ENCODE measurements at places on chromosomes 2 and 18.

- no peak for DNase-seq
Measured at GRCh38 chr18:21741562-21742314, 1.1 kb downstream of the MIB1 start.

- DNase-seq = no peak
Measured at GRCh38 chr2:216752855-216753505, 57.6 kb upstream of the IGFBP5 start.

DNA sequence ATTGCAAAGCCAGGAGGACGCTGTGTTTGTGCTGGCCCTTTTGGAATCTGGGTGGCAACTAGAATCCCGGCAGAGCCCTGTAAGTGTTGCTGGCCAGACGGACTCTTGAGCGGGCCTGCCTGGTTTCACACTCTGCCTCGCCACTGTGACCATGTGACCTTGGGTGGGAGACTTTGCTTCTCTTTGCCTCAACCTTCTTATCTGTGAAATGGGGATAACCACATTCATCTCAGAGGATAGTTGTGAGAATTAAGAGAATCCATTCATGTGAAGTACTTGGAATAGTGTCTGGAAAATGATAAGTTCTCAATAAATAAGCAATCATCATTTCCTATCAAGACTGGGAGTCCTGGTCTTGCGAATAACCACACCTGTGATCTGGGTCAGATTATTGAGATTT, 105.6 kb downstream of the LIPG start:
- DNase-seq = no peak

DNA sequence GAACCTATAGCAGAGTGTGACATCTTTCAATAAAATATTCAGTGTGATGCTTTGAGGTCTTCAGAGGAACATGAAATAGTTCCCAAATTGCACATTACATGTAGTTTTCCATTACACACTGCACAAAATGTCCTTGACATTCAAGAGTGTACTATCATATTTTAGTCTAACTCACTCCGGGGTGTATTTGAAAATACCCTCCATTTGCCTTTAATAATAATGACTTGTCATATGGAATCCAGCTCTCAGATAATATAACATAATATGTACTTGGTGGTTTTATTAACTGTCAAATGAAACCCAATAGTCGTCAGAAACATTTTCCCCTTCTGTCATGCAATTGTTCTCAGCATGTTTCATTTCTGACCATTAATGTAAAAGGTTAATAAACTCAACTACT, 176.7 kb upstream of the CDH19 start:
- no peak for DNase-seq

DNA sequence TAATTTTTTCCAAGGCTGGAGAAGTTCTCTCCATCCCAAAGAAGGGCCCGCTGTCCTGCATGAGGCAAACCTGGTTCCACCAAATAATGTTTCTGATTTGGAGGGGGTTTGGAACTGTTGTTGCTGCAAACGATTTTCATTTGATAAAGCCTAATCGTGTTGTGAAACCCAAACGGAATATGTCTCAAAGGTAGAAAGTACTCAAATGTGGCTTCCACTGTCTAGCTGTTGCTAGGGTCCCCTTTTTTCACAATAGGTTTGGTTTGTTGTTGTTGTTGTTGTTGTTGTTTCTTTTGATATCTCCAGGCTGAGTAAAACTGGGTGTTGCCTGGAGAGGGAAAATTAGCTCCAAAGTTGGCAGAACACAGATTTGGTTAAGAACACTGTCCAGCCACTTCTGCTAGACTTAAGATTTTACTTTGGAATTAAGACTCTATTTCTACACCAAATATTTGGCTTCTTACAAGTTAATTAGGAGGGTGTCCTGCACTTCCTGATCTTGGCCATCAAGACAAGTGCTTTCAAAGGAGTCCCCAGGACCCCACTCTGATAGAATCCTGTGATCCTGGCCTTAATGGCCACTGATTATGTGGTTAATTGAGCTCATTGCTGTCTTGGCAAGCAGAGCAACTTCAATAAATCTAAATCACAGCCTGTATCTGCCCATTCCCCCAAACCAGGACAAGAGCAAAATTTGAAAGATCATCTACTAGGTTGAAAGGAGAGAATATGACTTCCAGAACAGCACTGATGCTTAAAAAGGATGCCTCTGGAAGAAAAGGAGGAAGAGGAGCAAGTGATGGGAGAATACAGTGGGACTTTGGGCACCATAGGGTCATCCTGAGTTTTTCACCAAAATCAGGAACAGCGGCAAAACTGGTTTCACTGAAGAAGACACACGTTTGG, 3.3 kb upstream of the HOXD13 start:
- DNase-seq = no peak

GRCh38 chr2:181036848-181037603, 56.6 kb downstream of the UBE2E3 start:
- DNase-seq = no peak

DNA sequence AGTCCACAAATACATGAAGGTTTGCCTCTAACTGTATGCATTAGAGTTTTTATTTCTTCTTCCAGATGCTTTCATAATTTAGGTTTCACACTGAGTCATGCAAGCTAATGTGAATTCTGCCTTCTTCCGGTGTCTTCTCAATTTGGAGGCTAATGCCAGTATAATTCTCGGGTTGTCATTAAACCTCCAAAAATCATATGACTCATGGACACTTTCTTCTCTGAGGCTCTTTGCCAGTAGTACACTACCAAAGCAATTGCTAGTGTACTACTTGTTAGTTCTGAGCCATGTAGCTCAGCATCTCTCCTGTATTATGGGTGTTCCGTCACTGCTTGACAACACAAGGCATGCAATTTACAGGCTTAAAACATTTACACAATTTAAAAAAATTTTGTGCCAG, 137.1 kb downstream of the VWC2L start:
- DNase-seq = no peak

DNA sequence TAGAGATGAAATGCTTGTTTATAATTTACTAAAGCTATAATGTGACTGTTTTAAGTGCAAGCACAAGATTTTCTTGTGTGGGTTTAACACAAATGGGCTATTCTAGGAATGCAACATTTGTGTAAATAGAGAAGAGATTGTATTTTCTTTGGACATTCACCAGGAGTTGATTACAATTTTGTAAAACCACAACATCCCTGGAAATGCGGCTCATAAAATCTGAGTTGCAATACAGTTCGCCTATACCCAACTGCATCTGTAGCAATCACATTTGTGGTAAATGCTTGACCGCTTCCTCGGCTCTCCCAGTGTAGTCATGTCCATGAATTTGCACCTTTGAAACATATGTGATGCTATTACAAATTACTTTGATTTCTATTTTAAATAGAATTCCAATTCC, 348.7 kb upstream of the CDH20 start:
- no peak for DNase-seq

- peak; percentile 31 for DNase-seq
Measured at GRCh38 chr2:237876061-237876526, 16.7 kb downstream of the RAMP1 start.

DNA sequence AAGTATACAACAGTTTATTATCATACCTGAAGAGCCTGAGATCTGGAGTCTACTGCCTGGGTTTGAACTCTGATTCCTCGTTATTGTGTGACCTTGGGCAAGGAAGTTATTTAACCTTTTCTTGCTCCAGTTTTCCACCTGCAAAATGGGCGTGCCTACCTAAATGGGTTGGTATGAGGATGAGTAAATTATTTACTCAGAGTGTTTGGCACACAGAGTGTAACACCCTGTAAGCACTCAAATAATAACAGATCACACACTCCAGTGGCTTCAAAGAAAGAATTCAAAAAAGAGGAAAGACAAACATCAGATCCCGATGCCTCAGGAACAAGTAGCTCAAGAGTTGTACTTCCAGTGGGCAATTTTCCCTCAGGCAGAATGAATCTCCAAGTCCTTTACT, 2.4 kb downstream of the SRD5A2 start:
- no peak for DNase-seq

DNA sequence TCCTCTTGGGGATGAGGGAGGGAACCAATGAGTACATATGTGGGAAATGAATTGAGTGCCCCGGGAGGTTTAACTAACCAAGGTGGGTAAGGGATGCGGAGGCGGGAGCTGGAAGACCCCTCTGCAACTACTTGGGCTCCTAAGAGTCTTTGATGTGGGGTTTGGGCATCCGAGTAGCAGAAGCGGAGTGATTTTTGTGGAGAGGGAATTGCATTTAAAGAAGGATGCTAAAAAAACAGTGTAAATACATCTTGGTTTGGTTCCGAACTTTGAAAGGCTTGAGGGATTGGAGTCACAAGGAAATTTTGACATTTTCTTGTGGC, 215.7 kb downstream of the MCFD2 start:
- DNase-seq = no peak

GRCh38 chr2:70062270-70062669, 25.0 kb upstream of the PCBP1 start:
- no peak for DNase-seq

DNA sequence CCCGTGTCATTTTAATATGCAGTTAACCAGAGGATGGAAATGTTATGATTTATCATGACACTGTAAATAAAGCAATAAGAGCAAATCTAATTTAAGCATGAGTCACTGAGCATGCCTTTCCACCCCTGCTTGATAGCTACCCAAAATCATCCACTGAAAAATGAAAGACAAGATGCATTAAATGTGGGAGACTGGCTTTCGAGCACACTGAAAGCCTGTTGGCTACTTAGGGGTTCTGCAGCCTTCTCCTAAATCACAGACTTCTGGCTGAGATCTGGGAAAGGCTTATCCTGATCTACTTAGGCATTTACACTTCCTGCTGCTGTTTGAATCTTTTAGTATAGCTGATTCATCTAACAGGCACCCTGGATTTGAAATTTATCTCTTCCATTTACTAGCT, 778.3 kb upstream of the CDH7 start:
- DNase-seq = no peak

GRCh38 chr2:230042195-230042594, 26.5 kb downstream of the SLC16A14 start:
- DNase-seq = no peak

DNA sequence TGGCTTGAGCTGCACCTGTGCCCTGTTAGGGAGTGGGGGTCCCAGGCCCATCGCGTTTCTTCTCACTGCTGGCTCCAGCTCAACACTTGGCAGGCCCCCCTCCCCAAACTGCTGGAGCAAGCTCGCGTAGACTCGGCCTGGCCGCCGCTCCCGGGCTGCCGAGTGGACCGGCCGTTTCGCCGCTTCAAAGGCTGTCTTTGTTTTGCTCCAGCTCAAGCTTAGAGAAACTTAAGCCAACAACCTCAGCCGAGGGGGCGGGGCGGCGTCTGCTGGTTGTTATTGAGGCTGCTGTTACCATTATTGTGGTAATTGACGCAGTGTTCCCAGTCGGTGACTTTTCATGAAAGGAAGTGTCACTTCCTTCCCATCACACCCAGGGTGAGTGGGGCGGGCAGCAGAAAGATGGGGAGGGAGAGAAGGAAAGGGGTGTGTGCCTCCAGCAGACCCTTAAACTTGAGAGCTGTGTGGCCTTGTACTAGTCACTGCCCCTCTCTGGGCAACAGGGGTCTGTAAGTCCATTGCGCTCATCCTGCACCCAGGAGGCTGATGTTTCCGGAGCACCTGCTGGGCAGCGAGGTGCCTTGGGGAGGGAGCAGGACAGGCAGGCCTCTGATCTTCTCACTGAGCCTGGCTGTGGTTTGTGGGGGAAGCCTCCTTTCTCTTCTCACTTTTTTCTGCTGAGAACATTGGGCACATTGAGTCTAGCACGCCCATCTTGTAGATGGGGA, 2.1 kb downstream of the ARID5A start:
- peak; percentile 90 for DNase-seq

DNA sequence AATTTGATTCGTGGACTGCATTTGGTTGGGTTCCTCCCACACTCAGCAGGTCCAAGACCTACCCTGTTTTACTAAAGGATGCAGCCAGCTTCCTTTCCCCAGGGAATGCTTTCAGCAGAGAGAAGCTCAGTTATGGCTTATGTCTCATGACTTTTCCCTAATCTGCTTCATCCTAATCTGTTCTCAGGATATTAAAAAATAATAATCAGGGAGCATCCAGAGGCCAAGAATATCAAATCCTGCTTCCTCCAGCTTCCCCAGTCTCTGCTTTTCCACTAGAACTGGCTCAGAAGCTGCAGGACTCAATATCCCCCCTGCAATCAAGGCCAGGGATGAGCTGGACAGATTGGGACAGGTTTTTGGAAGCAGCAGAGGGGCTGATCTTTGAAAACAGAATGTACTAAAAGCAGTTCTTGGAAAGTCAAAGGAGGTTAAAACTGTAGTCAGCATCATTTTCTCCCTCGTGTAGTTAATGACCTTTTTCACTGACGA, 326.9 kb upstream of the TNP1 start:
- DNase-seq = peak; percentile 39

DNA sequence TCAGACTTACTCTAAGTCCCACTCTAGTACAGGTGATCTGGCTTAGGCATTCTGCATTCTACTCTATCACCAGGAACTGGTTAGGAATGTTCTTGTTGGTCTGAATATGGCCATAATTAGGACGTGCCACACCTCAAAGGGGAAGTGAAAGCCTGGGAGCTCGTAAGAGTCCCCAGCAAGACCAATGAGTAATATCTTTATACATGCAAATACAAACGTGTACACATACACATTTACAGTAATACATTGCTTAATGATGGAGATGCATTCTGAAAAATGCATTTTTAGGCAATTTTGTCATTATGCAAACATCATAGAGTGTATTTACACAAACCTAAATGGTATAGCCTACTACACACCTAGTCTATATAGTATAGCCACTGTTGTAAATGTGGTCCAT, 19.5 kb upstream of the ERCC3 start:
- DNase-seq = no peak

DNA sequence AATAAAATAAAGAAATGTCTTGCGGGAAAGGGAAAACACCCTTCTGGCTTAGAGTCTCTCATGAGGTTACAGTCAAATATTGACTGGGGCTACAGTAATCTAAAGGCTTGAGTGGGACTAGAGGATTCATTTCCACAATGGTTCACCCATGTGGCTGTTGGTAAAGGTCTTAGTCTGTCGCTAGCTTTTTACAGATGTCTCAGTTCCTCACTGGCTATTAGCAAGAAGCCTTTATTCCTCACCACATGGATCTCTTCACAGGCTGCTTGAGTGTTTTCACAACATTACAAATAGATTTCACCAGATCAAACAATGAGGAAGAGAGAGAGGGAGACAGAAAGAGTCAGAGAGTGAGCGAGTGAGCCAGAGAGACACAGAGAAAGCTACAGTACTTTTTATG, 8.3 kb upstream of the ZC3H15 start:
- DNase-seq = no peak

GRCh38 chr2:159506764-159507440, 109.4 kb downstream of the BAZ2B start:
- DNase-seq = no peak

- DNase-seq = no peak
Measured at GRCh38 chr2:177183860-177184259, 28.7 kb upstream of the HNRNPA3 start.

DNA sequence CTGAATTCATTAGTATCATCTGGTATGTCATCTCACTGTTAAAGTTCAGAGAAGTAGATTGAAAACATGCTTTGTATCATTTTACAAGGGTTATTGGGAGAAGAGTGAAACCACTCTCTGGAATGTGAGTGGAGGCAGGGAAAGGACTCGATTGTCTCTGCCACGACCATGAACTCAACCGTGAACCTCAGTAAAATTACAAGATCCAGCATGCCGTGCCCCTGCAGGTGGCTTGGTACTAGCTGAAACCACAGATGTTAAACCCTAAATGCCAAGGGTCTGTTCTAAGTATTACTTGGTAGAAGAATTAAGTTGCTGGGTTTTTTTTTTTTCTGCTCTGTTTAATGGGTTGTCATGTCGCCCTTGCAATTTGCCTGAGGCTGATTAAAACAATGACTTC, 197.2 kb downstream of the MYO3B start:
- no peak for DNase-seq

Measured in breast epithelium (tissue), 4 donors.